Hematopoietic multipotent progenitor cell treated with erythropoietin and hydrocortisone succinate and interleukin-3 and kit ligand, for 8 days (in vitro differentiated cells): ENCODE measurements at places on chromosomes 2 and 18.

- no peak for DNase-seq
These were observed 90.2 kb upstream of the SPATS2L start for GRCh38 chr2:200216310-200216709.

DNA sequence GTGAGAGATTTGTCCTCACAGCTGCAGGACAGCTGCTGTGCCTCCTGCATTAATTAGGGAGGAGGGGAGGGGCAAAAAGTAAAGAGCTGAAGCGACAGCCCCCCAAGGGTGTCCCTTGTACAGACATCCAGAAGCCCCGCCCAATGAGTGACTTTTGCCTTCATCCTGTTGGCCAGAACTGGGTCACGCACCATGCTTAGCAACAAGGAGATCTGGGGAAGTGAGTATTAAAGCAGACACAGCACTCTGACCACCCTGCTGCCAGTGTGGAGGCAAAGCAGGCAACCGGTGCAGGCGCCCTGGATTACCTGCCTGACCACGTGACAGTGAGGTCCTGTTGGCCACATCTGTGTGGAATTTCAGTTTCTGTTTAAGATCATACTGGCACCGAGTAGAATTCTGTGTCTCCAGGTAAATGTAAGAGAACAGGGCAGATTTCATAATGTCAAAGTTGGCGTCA, 21.5 kb upstream of the BIN1 start:
- DNase-seq, result no peak

DNA sequence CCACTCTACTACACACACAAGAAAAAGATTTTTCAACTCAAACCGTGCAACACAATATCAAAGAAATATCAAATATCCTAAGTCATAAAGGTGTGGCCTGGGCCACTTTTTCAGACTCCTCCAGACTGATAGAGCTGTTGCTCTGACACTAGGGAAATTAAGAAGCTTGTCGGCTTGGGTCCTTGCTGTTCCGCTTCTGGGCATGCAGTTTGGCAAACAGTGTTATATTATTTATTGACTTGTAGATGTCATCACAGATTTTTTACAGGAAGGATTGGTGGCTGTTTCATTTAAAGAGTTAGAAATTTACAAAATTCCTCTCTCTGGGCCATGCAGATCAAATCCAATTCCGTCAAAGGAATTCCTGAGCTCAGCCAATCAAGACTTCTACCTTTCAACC, 98.3 kb upstream of the MSH2 start:
- DNase-seq, result no peak

DNA sequence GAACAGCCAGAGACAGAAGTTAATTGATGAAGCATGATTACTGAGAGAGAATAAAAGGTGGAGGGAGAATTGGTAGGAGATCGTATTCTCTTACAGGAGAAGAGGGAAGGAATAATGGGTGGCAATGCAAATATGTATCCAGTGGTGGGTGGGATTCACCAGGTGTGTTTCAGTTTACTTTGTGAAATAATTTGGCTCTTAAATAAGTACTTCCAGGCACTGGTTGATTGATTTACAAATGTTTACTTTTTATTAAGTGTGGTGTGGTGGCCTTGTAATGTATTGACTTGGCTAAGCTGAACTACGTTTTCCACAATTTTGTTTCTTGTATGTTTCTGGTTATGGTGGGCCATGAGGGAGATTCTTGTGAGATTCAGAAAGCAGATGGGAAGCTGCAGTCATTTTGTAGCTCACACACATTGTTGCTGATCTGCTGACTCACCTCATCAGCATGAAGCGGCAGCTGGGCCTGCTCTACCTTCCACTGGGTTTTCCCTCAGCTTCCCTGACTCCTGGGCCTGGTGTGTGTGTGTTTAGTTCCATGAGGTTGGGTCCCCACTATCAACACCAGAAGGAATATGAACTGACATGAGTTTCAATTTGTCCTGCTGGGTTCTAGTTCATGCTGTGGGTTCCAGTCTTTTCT, 32.6 kb downstream of the MYL12B start:
- DNase-seq, result no peak

DNA sequence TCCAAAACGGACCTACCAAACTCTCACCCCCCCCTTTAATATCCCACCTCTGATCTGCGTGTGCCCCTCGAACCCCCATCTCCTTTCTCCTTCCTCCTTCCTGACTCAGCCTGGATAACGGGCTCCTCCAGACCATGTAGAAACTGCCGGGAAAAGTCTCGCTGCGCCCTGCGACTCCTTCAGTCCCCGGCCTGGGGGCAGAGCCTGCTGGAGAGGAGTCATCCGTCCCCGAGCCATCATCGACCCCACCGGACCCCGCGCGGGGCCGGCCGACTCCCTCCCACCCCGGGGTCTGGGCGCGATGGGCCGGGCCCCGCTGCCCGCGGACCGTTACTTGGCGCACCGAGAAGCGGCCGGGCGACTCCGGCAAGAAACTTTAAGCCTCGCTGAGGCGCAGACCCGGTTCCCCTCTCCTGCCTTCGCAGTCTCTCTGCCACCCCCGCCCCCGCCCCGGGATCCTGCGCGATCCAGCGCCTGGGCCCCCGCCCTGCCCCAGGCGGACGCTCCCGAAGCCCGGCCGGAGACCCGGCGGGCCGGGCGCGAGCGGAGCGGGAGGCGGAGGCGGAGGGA, 3.4 kb downstream of the ZEB2 start:
- no peak for DNase-seq

- no peak for DNase-seq
These were observed 21.0 kb upstream of the ZBTB7C start for GRCh38 chr18:48430150-48430549.

- DNase-seq, result peak; percentile 61
These were observed 2.8 kb upstream of the GAD1 start for GRCh38 chr2:170813611-170814532.

DNA sequence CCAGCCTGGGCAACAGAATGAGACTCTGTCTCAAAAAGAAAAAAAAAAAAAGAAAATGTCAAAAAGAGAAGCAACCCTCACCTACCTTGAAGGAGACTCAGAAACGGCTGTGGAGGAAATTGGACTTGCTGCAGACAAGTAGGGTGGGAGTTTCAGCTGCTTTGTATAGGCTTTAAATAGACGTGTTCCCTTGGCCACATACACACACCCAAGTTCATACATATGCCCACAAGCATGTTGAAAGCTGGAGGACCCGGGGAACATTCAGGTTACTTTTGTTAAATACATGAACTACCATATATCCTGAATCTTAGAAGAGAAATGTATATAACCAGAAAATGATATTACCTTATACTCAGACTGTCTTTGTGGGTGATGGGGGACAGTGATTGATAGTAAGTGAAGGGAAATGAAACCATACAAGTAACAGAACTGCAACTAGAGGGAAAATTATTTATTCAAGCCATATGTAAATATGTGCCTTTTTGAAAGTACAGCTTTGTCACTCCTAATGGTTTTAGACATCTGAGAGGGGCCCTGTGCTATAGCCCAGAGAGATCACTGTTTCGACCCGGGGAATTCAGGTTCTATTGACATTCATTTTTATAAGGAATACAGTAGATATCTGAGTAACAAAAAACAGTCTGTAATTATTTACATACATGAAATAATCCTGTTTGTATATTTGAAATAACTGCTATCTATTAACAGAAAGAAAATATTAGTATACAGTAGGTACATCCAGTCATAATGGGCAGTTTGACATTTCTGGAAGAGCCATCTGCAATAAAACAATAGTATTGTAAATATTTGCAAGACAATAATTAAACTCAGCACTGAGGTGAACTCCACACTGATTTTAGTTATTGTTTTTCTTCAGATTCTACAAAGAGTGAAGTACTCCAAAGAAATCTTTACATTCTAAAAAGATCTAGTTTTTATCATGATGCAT, 48.0 kb upstream of the TGIF1 start:
- DNase-seq, result no peak

GRCh38 chr2:48092846-48093803, 186.8 kb upstream of the FBXO11 start:
- DNase-seq, result no peak

- no peak for DNase-seq
These were observed 3.6 kb downstream of the ECEL1 start for GRCh38 chr2:232483923-232484627.

DNA sequence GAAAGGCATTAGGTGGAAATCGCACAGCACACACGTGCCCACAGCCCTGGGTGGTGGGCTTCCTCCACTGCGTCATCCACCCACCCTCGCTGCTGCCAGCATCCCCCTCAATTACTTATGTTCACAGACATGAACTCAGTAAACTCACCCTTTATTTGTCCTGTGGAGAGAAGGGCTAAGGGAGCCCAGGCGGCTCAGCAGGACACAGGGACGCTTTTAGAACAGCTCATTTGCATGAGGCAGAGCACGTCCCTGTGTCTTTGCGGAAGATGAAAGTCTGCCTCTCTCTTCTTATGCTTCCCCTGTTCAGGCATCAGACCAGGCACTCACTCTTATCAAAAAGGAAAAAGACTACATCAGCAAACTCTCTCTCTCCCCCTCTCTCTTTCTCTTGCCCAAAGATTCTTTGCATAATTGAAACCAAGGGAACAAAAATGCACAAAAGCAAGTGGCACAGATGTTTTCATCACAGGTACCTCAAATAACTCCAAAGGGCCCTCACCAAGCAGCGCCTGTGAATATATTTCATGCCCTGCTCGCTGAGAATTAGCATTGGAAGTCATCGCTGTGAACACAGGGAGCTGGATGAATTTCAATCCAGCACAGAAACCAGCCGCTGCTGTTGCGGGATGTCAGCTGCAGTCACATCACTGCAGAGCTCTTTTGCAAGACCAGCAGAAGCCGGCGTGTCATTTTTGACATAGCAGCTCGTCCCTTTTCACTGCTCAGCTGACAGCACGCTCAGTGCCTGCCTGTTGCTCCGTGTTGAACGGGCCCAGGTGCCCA, 376.3 kb upstream of the MYT1L start:
- no peak for DNase-seq

DNA sequence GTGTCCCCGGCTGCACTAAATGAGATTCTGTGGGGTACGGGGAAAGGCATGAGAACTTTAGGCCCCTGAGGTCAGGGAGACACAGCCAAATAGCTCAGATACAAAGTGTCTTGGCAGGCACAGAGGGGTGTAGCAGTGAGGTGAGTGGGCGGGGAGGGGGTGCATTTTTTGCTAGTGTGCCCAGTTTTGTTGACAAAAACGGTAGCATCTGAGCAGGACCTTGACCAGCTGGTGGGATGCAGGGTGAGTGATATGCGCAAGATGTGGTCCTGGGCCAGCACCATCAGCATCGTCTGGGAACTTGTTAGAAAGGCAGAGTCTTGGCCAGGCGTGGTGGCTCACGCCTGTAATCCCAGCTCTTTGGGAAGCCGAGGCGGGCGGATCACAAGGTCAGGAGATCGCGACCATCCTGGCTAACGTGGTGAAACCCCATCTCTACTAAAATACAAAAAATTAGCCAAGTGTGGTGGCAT, 127.3 kb upstream of the LGALSL start:
- no peak for DNase-seq

- DNase-seq, result no peak
These were observed 21.1 kb downstream of the NBAS start for GRCh38 chr2:15539999-15540398.
